Ovary (tissue), 10 donors: ENCODE measurements at places on chromosomes 16 and 17. TPM values are rescaled to one million over a fixed set of nuclear protein-coding genes. Genes with fewer than 3 reads are reported as not detected.
A peak's percentile ranks its signal among the peaks of the same experiment; 100 is the strongest.

- DNase-seq: no peak
Observed at GRCh38 chr17:76793775-76794174, 55.9 kb downstream of the MFSD11 start.

The NECAB2 gene
- total RNA-seq: not detected

The RNF222 gene
- total RNA-seq: not detected

DNA sequence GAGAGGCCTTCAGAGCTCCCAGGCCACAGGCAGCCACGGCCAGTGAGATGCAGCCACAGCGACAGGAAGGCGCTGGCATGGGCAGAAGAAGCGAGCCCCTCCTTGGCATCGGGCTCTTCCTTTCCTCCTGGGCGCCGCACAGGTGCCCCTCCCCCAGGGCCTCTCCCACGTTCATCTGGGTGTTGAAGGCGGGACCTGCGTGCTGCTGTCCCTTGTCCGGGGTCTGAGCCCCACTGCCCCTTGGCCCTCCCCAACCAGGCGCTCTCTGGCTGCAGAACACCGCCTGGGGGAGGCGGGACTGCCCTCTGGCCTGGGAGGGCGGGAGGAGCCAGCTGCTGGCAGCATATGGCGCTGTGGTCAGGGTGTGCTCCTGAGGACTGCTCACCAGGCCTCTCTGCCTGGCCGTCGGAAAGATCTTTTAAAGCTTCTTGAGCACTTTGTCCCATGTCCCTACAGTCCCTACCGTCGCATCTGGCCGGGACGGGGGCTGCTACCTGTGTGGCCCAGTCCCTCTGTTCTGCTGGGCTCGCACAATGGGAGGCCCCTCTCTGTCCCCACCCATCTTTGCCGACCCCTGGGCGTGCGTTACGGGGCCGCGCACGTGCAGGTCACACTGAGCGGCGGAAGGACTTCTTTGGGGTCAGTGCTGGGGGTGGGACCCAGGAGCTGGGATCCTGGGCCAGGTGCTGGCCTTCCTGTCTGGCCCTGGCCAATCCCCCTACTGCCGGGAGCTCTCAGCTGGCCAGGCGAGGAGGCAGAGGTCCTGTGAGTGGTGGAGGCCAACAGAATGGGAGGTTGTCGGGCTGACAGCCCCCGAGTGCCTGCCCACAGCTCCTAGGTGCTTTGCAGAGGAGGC is 1.7 kb downstream of the SLC25A10 start:
- DNase-seq: no peak

DNA sequence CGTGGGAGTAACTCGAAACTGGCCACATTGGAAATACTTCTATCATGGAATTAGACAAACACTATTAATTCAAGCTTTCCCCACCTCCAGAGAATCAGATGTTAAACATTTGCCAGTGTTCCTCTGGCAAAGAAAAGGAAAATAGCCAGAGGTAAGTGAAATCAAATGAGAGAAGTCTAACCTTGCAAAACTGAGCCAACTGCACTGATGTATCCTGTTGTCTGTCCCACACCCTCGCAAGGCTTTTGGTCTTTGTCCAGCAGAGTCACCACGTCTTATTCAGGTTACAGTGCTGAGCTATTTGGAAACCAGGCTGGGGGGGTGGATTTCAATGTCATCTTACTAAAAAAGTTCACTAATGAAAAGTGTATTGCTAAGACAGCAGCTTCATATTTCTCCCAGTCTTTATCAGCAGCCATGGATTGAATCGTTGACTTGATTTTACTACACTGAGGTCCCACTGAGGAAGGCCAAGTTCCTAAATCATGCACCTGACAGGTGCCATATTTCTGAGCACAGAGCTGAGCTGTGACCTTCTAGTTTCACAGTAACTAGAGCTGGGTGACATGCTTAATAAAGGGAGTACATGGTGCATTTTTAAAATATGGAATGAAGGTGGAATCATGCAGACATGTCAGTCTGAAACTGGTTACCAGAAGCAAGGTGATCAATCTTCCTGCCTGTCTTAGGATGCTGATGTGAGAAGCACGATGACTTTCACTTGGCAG is 85.2 kb upstream of the HSBP1 start:
- no peak for DNase-seq

The TMC8 gene
- 2.6 TPM for total RNA-seq

GRCh38 chr16:58276346-58276951 is 18.4 kb downstream of the PRSS54 start:
- DNase-seq: no peak

GRCh38 chr17:28554565-28554964 is 2.1 kb upstream of the UNC119 start:
- DNase-seq: no peak

DNA sequence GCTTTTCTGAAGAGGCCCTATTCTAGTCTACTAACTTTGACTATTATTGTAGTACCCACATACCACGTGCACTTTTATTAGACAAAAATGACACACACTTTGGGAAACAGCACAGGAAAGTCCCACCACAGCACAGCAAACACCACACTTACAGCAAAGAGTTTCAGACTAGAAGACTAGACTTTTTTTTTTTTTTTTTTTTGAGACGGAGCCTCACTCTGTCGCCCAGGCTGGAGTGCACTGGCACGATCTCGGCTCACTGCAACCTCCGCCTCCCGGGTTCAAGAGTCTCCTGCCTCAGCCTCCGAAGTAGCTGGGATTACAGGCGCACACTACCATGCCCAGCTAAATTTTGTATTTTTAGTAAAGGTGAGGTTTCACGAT is 20.1 kb downstream of the YWHAE start:
- no peak for DNase-seq

- DNase-seq: no peak
Observed at GRCh38 chr16:4661661-4662060, 31.7 kb upstream of the NUDT16L1 start.

The SPNS3 gene
- total RNA-seq: not detected

- no peak for DNase-seq
Observed at GRCh38 chr17:79132271-79133064, 57.8 kb downstream of the ENGASE start.

The TBC1D3D gene
- 0.33 TPM for total RNA-seq

- DNase-seq: no peak
Observed at GRCh38 chr16:2422123-2422867, 7.0 kb upstream of the CCNF start.

DNA sequence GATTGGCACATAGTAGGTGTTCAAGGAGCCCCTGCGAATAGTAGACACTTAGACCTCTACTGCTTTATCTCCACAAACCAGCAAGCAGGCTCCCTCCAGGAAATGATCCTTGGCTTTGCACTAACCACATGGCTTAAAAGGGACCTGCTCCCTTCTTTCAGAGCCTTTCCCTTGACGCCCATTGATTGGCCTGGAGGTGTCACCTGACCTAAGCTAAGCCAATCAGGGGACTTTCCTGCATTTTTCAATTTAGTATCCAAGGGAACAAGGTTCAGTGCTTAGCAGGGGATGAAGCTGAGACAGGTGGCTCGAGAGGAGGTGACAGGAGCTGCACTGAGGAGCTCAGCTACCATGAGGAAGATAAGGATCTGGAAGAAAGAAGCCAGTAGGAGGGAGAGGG is 52.8 kb downstream of the CLEC19A start:
- no peak for DNase-seq

GRCh38 chr17:16908273-16908672 is 63.6 kb downstream of the TNFRSF13B start:
- DNase-seq: no peak

GRCh38 chr17:42287305-42287976 is 857 bp upstream of the STAT5A start:
- peak; percentile 68 for DNase-seq

The PRSS36 gene
- total RNA-seq: 1.1 TPM

GRCh38 chr17:39071573-39071972 is 79.9 kb downstream of the PLXDC1 start:
- no peak for DNase-seq

DNA sequence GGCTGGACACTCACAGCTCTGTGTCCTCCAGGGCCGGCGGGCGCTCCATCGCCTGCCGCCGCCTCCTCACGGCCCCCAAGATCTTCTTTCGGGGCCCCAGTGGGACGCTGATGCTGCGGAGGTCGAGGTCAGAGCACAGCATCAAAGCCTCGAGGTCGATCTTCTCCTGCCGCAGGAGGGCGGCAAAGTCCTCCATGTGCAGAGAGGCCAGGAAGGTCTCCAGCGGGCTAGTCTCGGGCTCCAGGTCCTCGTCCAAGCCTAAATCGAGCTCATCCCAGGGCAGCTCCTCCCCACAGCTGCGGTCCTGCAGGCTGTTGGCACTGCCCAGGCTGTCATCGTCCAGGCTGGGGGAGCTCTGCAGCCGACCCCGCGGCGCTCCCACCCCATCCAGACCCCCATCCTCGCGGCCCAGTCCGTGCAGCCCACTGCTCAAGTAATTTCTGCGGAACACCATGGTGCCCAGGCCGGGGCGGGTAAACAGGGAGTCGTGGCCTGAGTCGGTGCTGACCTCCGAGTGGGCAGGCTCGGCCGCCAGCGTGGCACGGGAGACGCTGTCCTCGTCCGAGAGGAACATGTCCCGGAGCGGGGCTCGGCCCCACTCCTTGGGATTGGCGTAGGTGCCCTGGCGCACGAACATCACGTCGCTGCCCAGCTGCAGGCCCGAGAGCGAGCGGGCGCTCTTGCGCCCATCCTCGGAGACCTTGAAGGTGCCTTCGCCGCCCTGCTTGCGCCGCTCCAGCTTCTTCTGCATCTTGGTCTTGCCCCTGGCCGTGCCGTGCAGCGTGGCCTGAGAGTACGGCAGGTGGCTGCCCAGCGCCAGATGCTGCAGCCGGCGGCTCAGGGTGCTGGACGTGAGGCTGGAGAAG is 3.4 kb downstream of the USH1G start:
- no peak for DNase-seq

- no peak for DNase-seq
Observed at GRCh38 chr17:66650544-66650877, 184.4 kb upstream of the CACNG5 start.

GRCh38 chr16:17345043-17345442 is 125.7 kb downstream of the XYLT1 start:
- no peak for DNase-seq

The CALB2 gene
- total RNA-seq: 19.8 TPM

- DNase-seq: no peak
Observed at GRCh38 chr17:4467287-4467686, 31.4 kb upstream of the SPNS2 start.

DNA sequence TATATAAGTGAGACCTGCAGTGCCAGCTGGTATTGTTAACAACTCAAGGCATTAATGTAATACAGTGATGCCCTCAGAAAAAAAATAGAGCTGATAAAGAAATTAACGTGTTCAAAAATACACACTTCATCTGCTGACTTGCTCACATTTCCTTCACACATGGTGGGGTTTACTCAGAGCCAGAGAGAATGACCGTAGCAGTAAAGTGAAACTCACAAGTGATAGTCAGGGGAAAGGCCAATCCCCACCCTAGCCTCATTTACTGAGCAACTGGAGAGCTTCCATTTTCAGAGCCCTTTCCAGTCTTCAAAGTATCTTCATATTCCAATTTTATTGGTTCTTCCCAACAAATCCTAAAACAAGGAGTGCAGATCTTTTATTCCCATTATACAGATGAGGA is 74.0 kb upstream of the HLF start:
- DNase-seq: no peak

DNA sequence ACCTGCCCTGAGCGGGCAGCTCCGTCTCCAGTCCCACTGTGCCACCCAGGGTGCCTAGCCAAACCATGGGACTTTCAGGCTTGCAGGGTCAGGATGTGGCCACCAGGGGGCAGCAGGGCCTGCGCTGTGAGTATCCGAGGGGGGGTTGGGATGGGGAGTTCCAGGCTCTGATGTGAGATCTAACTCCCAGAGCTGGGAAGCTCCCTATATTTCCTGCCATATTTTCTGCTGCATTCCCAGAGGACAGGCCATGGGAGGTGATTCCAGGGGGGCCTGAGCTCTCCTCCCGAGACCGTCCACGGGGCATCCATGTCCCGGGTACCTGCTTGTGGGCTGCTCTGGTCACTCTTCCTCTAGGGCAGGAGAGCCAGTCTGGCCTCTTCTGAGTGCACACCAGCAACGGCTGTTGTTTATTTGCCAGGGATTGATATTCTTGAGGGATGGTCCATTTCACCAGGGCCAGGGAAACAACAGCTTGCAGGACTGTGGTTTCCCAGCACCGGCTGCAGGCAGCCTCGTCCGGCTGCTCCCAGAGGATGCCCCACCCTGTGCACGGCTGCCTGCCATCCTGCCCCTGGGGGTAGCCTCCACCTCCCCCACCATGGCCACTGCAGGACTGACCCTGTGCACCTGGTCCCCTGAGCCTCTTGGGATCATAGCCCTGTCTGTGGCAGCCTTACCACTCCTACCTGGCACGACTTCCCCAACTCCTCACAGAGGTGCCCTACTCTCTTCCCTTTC is 1.2 kb downstream of the GPR142 start:
- DNase-seq: peak; percentile 75

DNA sequence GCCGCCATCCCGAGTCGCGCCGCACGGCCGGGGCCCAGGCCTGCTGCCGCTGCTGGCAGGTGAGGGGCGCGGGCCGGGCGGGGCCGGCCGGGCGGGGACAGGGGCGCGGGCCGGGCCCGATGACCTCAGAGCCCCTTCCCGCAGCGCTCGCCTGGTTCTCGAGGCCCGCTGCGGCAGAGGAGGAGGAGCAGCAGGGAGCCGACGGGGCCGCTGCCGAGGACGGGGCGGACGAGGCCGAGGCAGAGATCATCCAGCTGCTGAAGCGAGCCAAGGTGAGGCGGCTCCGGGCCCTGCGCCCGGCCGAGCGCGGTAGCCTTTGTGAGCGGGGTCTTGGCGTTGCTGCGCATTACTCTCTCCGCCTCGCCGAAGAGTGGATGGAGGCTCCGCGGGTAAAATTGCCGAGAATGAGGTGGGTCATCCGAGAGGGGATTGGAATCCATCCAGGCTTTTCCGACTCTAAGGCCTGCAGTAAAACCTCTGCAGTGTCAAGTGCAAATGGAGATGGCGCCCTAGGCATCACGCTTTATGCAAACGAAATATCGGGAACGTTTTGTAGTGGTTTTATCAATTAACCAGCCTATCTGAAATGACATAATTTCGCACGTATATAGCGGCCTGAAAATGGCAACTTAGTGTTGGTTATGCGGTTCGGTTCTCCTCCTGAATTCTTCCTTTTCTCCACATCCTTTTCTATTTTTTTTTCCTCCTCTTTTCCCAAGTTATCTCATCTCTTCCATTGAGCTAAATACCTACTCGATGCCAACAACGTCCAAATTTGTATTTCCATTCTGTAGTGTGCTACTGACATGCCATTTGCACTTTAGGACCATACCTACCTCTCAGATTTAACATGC is 577 bp downstream of the TTC19 start:
- DNase-seq: peak; percentile 73

DNA sequence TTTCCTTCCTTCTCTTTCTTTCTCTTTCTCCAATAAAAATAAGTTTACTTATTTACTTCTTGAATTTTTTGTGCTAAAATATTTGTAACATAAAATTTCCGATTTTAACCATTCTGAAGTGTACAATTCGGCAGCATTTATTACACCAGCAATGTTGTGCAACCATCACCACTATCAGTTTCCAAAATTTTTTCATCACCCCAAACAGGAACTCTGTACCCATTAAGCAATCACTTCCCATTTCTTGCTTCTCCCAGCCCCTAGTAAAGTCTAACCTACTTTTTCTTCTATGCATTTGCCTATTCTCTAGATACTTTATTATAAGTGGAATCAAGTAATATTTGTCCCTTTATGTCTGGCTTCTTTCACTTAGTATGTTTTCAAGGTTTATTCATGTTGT is 2.5 kb upstream of the HP start:
- no peak for DNase-seq
